ENCODE measurements at places on chromosomes 5 and 9.

GRCh38 chr9:133580419-133580738 lies 28.8 kb downstream of the FAM163B start:
- peaks cover 48% of the 10 kb centered on the region for H3K27me3 ChIP-seq
- no peak for DNase-seq
- no peak overlapping the region for H3K27ac ChIP-seq
- no peaks in the 10 kb centered on the region for H3K4me1 ChIP-seq
- no peaks in the 10 kb centered on the region for H3K36me3 ChIP-seq

DNA sequence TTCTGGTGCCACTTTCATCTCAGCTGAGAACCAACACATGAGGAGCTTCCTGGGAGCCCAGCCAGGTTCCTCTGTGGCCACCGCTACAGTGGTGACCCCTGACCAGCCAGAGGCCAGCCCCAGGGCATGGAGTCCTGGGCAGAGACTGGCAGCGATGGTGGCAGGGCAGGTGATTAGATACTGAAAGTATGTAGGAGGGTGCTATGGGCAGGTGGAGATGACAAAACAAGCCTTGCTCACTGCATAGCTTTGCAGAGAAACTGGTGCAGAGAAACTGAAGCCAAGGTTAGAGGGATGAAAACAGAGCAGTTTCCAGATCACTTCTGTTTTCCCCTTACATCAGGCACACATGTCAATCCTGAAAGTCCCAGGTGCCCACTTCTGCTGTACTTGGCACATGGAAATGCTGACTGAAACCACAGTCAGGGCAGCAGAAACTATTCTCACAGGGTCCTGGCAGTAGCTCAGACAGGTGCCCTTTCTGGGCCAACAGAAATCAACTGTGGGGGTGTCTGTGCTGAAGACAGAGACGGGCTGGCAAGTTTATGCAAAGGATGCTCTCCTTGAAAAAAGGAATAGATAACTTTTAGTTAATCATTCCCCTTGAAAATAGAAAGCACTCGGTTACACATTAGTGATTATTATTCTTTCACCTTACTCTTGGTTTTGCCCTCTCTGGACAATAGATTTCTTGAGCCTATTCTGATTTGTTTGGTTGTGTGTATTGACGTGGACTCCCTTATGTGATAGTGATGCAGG lies 90.3 kb downstream of the ANKRD55 start:
- H3K27me3 ChIP-seq: no peaks in the 10 kb centered on the region
- H3K27ac ChIP-seq: no peak overlapping the region
- peaks cover 30% of the 10 kb centered on the region for H3K4me1 ChIP-seq
- H3K36me3 ChIP-seq: no peaks in the 10 kb centered on the region
- H3K4me3 ChIP-seq: no peak overlapping the region
- DNase-seq: no peak

DNA sequence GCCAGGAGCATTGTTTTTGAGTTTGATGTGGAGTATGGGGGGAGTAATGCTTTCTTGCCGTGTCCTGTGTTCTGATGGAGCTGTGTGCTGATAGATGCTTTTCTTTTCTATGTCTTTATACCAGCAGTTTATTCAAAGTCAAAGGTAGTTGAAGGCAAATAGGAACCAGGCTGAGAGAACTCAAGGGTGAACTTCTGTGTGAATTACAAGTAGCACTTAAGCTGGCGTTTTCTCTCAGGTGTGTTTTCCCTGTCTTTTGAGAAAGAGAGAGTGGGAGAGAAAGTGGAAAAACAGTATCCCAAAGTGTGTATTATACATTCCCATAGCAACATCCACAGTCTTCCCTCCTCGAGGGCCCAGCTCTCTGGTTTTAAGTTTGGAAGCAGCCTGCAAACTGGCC lies 1.5 kb downstream of the TNFAIP8 start:
- no peaks in the 10 kb centered on the region for H3K36me3 ChIP-seq
- peak overlapping the region; percentile 98 for H3K4me3 ChIP-seq
- H3K27ac ChIP-seq: no peak overlapping the region
- no peaks in the 10 kb centered on the region for H3K27me3 ChIP-seq
- DNase-seq: no peak

DNA sequence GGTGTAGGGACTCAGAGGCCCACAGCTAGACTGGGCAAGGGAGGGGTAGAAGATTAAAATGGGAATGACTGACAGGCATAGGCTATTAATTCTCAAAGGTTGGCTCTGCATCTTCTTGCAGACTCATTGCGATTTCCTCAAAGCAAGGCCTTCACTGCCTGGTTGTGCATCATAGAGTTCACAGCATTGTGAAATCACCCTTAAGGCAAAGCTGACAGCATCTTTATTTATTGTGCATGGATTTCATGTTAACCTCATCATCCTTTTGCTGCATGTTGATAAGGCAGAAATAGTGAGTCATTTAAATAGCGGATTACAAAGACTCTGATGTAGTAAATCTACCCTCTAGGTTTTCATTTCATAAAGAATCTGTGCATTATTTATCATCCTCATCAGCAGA lies 13.6 kb upstream of the PALM2AKAP2 start:
- no peak overlapping the region for H3K4me3 ChIP-seq
- no peak overlapping the region for H3K27ac ChIP-seq
- H3K27me3 ChIP-seq: peaks cover 2% of the 10 kb centered on the region
- no peaks in the 10 kb centered on the region for H3K36me3 ChIP-seq
- H3K4me1 ChIP-seq: no peaks in the 10 kb centered on the region

DNA sequence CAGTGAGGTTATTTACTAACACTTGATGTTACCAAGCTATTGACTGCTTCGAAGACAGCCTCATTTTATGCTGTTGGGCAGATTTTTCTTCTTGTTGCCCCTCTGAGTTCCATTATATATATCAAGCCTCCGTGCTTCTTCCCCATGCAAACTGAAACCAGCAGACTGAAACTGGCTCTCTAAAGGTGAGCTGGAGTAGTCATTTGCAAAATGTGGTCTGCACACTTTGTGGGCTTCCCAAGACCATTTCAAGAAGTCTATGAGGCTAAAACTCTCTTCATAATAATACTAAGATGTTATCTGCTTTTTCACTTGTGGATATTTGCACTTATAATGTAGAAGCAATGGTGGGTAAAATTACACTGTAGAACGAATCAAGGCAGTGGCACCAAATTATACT lies 13.9 kb downstream of the SLC36A1 start:
- no peaks in the 10 kb centered on the region for H3K27me3 ChIP-seq
- no peak overlapping the region for H3K4me3 ChIP-seq
- H3K27ac ChIP-seq: no peak overlapping the region
- peaks cover 92% of the 10 kb centered on the region for H3K36me3 ChIP-seq
- no peak for DNase-seq

Data from CD14-positive monocyte (primary cell).